ENCODE measurements at places on chromosomes 2 and 18.

DNA sequence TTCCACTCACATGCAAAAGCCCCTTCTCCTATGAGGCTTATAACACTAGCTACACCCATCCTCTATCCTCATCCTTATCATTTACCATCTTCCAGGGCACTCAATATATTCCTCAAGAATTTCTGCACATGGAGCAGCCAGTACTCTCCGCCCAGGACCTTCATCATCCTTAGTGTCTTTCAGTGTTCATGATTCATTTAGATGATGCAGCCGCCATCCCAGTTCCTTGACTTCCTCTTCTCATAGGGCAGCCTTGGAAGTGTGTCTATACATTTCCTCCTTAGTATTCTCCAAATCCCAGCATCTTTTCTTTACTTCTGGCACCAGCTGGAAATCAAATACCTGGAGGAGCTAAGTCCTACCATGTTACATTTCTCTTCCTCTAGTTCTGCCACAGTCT is 3.0 kb upstream of the ITSN2 start:
- no peak overlapping the region for H3K4me3 ChIP-seq
- no peak overlapping the region for H3K27ac ChIP-seq
- DNase-seq: no peak
- H3K36me3 ChIP-seq: peaks cover under 1% of the 10 kb centered on the region

DNA sequence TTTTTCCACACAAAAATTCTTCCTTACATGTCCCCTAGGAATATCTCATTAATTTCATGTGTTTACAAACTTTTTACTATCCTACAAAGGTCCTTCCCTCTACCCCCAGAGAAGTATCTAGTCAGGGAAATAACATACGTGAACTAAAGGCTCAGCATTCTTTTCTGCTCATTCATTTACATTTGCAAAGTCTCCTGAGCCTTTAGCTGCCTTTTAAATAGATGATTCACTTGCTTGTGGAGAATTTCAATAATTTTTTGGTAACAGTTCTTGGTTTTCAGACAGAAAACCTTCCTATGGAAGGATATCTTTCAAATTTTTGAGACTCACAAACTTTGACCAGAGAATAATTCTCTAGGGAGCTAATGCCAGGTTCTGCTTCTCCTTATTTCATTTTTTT is 81.5 kb upstream of the RMDN2 start:
- H3K27me3 ChIP-seq: peaks cover 15% of the 10 kb centered on the region
- DNase-seq: no peak
- H3K4me3 ChIP-seq: no peak overlapping the region
- H3K27ac ChIP-seq: no peak overlapping the region

DNA sequence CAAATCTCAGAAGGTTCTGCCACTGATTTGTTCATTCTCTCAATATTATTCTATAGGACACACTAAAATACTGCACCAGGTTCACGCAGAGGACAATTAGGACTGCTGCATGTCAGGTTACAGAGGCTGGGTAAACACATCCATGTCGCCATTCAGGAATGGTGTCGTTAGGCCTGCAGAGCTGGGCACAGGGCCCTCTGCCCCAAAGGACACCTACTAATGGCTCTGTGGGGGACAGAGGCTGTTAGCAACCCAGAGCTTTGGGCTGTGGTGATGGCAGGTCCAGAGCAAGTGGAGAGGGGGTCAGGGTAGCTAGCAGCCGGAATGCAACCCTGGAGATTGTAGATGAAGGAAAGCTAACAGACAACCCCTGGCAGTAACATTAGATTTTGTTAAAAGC is 115.9 kb downstream of the TTC32 start:
- no peak overlapping the region for H3K4me3 ChIP-seq
- DNase-seq: no peak
- no peak overlapping the region for H3K27ac ChIP-seq

- H3K4me1 ChIP-seq: no peaks in the 10 kb centered on the region
- no peaks in the 10 kb centered on the region for H3K36me3 ChIP-seq
- DNase-seq: no peak
- no peak overlapping the region for H3K27ac ChIP-seq
- no peak overlapping the region for H3K4me3 ChIP-seq
- peaks cover 18% of the 10 kb centered on the region for H3K27me3 ChIP-seq
These were observed 66.4 kb upstream of the MSH2 start for GRCh38 chr2:47336259-47337238.

GRCh38 chr2:64781711-64782390 is 128.1 kb upstream of the SERTAD2 start:
- H3K36me3 ChIP-seq: no peaks in the 10 kb centered on the region
- H3K27ac ChIP-seq: no peak overlapping the region
- H3K27me3 ChIP-seq: peaks cover 3% of the 10 kb centered on the region
- H3K4me3 ChIP-seq: no peak overlapping the region
- no peaks in the 10 kb centered on the region for H3K4me1 ChIP-seq
